Astrocyte of the spinal cord (primary cell): ENCODE measurements at places on chromosomes 16 and 17.

GRCh38 chr16:69087161-69087581, 18.3 kb upstream of the HAS3 start:
- no peak for DNase-seq

DNA sequence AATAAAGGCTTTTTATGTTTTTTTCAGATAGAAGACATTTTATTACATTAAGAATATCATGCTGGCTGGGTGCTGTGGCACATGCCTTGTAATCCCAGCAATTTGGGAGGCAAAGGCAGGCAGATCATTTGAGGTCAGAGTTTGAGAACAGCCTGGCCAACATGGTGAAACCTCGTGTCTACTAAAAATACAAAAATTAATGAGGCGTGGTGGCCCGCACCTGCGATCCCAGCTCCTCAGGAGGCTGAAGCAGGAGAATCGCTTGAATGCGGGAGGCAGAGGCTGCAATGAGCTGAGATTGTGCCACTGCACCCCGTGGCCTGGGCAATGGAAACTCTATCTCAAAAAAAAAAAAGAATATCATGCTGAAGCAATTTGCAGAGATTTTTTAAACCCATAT, 29.1 kb upstream of the HAPSTR1 start:
- DNase-seq, result no peak

DNA sequence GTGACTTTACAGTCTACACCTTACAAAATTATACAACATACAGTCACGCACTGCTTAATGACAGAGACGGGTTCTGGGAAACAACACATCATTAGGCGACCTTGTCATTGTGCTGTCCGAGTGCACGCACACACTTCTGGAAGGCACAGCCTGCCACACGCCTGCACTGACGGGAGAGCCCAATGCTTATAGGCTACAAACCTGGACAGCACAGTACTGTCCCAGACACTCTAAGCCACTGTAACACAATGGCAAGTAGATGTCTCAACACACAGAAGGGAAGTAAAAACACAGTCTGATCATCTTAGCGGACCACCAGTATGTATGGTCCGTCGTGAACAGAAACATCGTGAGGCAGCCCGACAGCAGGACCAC, 29.8 kb downstream of the KLHDC4 start:
- no peak for DNase-seq

DNA sequence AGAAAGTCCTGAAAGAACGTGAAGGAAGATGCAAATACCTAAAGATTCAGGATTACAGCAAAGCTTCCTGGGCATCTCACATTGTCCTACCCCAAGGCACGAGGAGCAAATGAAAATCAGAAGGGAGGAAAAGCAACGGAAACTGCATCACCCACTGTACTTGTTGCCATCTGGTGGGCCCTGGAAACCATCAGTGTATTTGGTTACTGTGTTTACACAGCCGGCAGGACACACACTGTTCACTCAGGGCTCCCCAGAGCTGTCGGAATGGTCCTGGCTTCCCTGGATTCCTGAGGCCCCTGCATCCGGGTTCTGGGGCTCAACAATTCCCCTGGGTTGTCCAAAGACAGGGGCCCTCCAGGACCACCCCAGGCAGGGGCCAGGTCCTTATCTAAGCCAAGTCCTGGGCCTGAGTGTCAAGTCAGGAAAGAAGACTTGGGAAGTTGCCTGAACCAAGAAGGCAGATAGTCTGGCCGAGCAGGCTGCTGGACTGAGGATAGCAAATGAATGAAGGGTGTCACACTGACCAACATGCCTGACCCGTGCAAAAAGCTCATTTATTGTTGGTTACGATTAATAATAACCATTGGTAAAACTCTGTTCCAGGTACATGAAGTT, 52.8 kb downstream of the SOX9 start:
- peak; percentile 52 for DNase-seq

GRCh38 chr17:66441101-66441661, 138.8 kb downstream of the PRKCA start:
- no peak for DNase-seq

- DNase-seq, result no peak
Observed at GRCh38 chr17:59026176-59026939, 80.3 kb downstream of the TRIM37 start.

DNA sequence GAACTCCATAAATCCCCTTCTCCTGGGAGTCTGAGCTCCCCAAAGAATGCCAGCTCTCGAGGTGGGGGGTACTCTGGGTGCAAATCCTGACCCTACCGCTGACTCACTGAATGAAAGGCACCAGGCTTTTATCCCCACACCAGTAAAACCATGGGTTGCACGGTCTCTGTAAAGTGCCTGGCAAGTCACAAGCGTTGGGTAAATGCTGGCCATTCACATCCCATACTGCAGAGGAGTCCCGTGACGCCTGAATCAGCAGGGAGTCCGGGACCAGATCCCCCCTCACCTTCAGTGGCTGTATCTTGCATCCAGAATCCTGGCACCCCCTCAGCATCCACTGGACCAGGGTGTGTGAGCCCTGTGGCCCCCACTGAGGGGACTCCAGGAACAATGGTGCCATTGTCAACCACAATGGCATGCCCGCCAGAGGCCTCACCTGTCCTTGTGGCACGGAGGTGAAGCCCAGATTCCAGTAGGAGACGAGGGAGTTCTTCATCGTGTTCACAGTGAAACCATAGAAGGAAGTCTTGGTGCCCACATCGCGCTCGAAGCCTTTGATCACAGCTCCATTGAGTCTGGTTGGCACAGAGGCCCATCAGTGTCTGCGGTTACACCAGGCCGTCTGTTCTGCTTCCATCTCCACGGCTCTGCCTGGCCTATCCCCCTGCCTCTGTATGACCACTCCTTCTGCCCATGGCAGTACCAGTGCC, 13.3 kb downstream of the ST6GALNAC2 start:
- no peak for DNase-seq

DNA sequence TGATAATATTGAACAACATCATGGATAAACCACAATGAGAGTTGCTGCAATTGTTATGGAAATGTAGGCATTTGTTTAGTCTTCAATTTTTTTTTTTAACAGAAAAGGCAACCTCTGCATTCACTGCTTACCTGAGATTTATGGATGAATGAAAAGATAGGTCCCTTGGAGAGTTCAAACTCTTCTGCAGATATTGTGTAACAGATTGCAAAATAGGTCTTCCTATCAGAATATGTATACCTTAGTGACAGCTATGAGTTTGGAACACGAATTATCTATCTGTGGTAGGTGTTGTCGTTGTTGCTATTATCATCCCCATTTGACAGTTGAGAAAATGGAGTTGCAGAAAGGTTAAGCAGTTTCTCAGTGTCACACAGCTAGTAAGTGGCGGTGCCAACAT, 1.2 kb upstream of the KCNJ16 start:
- DNase-seq, result no peak

GRCh38 chr17:44220213-44221083, 973 bp upstream of the UBTF start:
- DNase-seq, result peak; percentile 44

GRCh38 chr17:58760248-58760647, 4.6 kb downstream of the PPM1E start:
- no peak for DNase-seq

GRCh38 chr16:55643161-55643970, 12.4 kb upstream of the SLC6A2 start:
- no peak for DNase-seq

- peak; percentile 14 for DNase-seq
Observed at GRCh38 chr17:2682176-2682938, 29.2 kb downstream of the CLUH start.

DNA sequence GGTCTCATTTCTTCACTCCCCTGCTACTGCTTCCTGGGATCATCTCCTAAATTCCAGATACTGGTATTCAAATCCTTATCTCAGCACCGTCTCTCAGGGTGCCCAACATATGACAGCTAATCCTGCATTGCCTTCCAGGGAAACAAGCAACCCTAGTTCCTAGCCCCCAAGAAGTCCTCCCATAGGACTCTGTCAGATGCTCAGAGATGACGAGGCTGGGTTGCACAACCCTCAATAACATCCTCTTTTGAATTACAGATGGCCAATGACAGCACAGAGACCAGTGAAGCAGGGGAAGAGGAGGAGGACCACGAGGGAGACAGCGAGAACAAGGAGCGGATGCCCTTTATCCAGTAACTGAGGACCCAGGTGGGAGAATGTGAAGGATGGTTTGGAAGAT, 45.0 kb upstream of the CLEC3A start:
- DNase-seq, result no peak

- DNase-seq, result no peak
Observed at GRCh38 chr17:57388131-57388725, 131.9 kb downstream of the MSI2 start.

DNA sequence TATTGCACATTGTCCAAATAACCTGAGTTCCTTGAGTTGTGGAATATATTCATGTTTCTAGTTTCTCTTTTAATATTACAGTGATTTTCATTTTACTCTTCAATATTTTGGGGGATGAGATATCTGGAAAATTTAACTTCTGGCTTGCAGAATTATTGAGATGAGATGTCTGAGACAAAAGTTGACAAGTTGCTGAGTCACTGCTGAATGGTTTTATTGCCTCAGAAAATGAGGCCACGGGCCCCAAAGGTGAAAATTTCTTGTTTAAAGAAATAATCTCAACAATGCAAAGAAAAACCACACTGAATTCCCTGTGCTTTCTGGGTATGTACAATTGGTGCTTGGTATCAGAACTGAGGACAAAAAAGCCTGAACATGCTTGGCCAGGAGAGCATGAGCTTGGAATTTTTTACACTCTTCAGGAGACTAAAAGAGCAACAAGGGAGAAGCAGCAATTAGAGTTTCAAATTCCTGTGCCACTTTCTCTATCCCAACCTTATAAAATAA, 129.2 kb upstream of the TOM1L1 start:
- DNase-seq, result no peak

GRCh38 chr16:10989559-10989958, 45.2 kb downstream of the CLEC16A start:
- DNase-seq, result no peak
